Fibroblast of lung (primary cell): ENCODE measurements at places on chromosomes 12 and 14. TPM values are rescaled to one million over a fixed set of nuclear protein-coding genes. Genes with fewer than 3 reads are reported as not detected.

GRCh38 chr12:52245962-52246569 is 13.0 kb downstream of the KRT7 start:
- no peaks in the 10 kb centered on the region for H3K36me3 ChIP-seq
- H3K27ac ChIP-seq, result no peak overlapping the region
- H3K27me3 ChIP-seq, result peaks cover 3% of the 10 kb centered on the region
- H3K4me1 ChIP-seq, result peaks cover 13% of the 10 kb centered on the region
- no peak for DNase-seq
- H3K4me3 ChIP-seq, result no peak overlapping the region

GRCh38 chr12:102417055-102417454 is 63.3 kb downstream of the IGF1 start:
- no peak overlapping the region for H3K27ac ChIP-seq
- no peaks in the 10 kb centered on the region for H3K27me3 ChIP-seq
- no peak for DNase-seq
- H3K4me3 ChIP-seq, result no peak overlapping the region
- no peaks in the 10 kb centered on the region for H3K36me3 ChIP-seq

Gene ANO4
- 11.3 and 42.3 TPM in 2 replicates for total RNA-seq

Gene DAD1
- total RNA-seq, result 235 and 249 TPM in 2 replicates

Gene UNC79
- total RNA-seq, result 0.17 and 0.26 TPM in 2 replicates
